ENCODE measurements at places on chromosomes 3 and 15. TPM values are rescaled to one million over a fixed set of nuclear protein-coding genes. Genes with fewer than 3 reads are reported as not detected.

- no peak for DNase-seq
Observed at GRCh38 chr3:170716172-170716805, 130.4 kb upstream of the SLC7A14 start.

GRCh38 chr3:52554026-52554755 is 17.8 kb downstream of the UQCC5 start:
- DNase-seq: no peak

GRCh38 chr3:81198756-81199155 is 562.7 kb downstream of the GBE1 start:
- no peak for DNase-seq

GRCh38 chr3:25781145-25781757 is 2.0 kb downstream of the NGLY1 start:
- DNase-seq: no peak

GRCh38 chr3:188578576-188579363 is 424.8 kb downstream of the LPP start:
- no peak for DNase-seq

DNA sequence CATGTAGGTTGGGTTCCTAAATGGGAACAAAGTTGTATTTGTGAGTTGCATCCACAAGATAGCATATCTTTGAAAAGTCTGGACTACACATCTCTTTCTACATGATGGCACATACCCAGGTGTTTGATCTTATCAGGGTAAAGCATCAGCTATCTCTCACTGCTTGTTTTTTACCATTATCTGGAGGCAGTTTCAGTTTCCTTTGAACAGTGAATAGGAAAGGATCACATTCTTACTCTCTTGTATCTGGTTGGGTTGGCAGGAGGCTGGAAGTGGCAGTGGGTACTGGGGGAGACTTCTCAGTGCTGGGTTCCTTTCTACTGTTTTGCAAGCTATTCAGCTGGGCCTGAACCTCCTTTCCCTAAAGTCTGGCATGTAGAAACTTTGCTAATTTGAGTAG is 4.1 kb downstream of the CEMIP start:
- no peak for DNase-seq

DNA sequence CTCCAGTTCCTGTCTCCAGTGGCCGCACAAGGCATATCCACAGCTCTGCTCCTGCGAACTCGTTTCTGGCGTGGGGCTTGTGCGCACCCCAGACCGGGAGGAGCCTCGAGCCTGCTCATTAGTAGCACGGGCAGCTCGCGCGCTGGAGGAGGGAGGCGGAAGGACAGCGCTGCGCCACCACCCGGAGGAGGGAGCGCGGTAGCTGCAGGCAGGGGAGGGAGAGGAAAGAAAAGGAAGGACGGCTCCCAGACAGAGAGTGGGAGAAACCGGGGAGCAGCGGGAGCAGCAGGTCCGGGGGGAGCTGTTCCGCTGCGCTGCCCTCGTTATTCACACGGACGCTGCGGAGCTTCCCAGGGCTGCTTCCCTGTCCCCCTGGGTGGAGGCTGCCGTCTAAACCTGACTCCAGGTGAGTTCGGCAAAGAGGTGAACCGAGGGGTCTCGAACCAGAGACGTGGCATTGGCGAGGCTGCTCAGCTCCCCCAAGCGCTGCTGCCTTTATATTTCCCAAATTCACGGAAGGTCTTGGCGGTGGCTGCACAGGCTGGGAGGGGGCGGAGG is 121.3 kb upstream of the ZNF717 start:
- no peak for DNase-seq

GRCh38 chr15:74826364-74826819 is at the start of gene CPLX3:
TSS of gene CPLX3 (plus strand) at chr15:74826627. CDS start at chr15:74826704, 77 bp downstream.
- DNase-seq: peak; percentile 46

DNA sequence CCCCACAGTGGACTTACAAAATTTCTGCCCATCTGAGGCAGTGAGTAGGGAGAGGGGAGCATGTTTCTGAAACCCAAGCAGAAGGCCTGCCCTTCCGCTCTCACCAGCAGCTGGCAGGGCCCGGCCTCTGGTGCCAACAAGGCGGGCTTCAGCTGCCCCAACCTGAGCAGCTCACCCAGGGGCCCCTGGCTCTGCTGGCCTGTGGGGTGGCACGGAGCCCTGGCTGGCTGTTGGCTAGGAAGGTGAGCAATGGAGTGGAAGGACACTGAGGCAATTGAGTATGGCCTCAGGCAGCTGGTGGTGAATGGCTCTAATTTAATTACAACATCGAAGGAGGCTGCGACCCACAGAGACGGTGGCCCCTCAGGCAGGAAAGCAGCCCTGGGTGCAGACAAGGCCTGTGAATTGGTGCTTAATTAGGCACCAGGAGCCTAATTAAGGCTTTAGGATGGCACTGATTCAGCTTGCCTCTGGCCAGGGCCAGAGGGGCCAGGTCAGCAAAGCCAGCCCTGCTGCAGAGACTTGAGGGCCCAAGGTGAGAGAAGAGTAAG is 60.9 kb downstream of the ST8SIA2 start:
- DNase-seq: no peak

DNA sequence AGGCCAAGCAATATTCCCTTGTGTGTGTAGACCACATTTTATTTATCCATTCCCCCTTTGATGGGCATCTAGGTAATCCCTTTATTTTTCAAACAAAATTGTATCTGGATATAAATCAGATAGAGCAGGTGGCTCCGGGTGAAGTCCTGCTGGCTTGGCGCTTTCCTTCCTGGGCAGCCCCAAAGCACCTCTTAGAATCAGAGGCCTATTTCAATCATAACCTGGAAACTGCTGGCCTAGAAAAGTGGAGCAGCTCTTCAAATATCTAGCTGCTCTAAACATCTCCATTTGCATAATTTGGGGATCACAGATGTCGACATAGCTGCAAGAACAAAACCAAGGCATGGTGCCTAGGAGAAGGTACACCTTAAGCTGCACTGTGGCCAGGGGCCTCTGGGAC is 40.2 kb downstream of the RASGRF1 start:
- no peak for DNase-seq

DNA sequence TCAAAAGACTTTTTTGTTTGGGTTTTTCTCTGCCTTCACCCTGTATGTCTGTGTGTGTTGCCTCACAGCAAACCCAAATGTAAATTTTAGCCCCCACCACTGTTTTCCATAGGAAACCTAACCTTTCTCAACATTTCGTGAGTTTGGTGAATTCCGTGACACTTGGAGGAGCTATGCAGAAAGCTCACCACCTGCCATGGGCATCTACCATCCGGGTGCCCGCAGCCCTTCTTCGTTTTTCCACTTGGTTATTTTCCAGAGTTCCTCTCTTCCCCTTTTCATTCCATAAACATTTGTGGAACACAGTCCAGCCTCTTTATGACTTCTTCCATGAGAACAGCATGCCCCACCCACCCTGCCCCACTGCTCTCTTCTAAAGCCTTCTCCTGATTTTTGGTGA is 31.3 kb downstream of the TMEM158 start:
- no peak for DNase-seq

DNA sequence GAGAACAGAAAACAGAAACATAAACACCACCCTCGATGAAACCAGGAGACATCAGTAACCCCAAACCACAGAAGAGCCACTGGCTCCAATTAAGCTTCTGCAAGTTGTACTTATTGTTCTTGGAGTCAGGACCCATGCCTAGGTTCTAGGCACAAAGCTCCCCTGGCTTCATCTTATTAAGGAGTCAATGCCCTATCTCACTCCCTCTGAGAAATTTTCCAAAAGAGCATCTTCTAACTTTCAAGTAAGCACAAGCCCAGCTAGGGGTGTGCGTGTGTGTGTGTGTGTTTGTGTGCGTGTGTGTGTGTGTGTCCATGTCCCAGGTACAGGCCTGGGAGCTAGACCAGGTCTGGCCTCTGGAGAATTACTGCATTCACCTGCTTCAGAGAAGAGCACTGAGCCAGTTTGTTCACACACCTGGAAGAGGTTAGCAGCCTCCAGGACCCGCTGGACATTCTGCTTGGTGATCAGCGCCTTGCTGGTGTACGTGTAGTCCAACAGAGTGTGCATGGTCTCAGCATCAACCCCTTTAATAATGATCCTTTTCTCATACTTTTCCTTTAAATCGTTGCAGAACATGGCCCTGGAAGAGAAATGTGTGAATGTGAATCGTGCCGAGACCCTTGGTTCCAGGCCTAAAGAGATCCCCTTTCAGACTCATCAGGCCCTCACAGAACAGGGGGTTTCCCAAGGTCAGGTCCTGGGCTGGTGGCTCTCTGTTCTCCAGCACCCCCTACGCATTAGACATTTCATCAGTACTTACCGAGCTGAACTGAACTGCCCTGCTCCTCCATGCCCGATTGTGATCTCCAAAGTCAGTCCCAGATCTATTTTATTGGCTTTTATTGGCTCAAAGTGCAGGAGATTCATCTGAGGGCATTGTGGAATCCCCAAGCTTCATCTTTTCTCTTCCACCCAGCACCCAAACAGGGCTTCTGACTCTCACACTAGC is 27.8 kb downstream of the KLHL6 start:
- no peak for DNase-seq

DNA sequence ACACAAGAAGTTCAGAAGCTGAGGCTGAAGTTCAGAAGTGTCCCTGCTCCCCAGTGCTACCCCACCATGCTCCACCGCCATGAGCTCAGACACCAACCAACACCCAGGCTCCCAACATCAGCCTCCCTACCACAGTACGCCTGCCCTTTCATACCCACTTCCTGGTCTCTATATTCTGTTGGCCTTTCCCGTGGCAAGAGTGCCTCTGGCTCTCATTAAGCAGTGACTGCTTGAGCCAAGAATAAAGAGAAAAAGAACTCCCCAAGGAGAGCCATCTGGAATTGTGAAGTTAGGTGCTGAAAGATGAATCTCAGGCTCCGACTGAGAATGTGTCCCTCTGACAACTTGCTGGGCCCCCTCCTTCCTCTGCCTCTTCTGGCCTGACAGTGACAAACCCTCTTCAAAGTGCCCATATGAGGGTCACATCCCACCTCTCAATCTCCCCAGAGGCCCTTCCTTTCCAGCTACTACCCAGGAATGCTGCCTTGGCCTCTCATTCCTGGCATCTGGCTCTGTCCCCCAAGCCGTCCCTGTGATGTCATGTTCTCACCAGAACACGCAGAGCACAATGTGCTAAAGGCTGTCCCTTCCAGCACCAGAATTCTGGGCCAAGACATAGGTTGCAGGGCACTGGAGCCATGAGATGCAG is 306.8 kb downstream of the NTRK3 start:
- DNase-seq: no peak

GRCh38 chr15:27714675-27715074 is 384.4 kb downstream of the OCA2 start:
- no peak for DNase-seq

DNA sequence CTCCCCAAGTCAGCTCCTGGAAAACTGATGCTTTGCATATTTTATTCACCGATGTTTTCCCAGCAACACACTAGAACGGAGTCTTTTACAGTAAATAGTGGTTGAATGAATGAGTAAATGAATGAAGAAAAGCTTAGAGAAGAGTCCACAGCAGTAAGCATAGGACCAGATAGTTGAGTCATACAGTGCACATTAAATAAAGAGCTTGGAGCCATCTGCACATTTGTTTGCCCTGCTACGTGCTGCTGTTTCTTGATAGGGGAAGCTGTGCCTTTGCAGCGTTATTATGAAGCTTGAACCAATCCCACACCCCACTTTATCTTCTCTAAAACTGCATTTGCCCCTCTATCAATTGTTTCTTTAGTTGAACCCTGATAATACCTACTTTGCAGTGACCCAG is 1.2 kb downstream of the FAM98B start:
- DNase-seq: no peak

- DNase-seq: no peak
Observed at GRCh38 chr15:43095243-43095642, 10.6 kb downstream of the UBR1 start.

DNA sequence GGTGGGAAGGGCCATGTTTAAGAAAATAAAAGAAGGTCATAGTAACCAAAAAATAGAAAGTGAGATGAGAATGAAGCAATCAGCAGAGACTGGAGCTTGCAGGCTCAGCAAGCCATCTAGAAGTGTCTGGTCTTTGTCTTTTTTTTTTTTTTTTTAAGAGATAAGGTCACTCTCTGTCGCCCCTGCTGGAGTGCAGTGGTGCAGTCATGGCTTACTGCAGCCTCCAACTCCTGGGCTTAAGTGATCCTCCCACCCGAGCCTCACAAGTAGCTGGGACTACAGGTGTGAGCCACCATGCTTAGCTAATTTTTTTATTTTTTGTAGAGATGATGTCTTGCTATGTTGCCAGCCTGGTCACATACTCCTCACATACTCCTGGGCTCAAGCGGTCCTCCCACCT is 36.2 kb downstream of the GXYLT2 start:
- no peak for DNase-seq

- no peak for DNase-seq
Observed at GRCh38 chr3:60440869-60441268, 810.4 kb downstream of the FHIT start.

The SLC28A1 gene
- not detected for total RNA-seq

The MAN2A2 gene
- total RNA-seq: 186 TPM

The TLR9 gene
- not detected for total RNA-seq

The MEGF11 gene
- not detected for total RNA-seq

The C3orf49 gene
- total RNA-seq: not detected

The CTXN2 gene
- total RNA-seq: not detected

The CD200R1L gene
- total RNA-seq: not detected

The DPPA4 gene
- total RNA-seq: 0.21 TPM

The ELL3 gene
- 0.63 TPM for total RNA-seq

The PRKAR2A gene
- 40.4 TPM for total RNA-seq

The SYNPR gene
- not detected for total RNA-seq

All from T-helper 17 cell (primary cell).